ENCODE measurements at places on chromosomes 16 and 17.

DNA sequence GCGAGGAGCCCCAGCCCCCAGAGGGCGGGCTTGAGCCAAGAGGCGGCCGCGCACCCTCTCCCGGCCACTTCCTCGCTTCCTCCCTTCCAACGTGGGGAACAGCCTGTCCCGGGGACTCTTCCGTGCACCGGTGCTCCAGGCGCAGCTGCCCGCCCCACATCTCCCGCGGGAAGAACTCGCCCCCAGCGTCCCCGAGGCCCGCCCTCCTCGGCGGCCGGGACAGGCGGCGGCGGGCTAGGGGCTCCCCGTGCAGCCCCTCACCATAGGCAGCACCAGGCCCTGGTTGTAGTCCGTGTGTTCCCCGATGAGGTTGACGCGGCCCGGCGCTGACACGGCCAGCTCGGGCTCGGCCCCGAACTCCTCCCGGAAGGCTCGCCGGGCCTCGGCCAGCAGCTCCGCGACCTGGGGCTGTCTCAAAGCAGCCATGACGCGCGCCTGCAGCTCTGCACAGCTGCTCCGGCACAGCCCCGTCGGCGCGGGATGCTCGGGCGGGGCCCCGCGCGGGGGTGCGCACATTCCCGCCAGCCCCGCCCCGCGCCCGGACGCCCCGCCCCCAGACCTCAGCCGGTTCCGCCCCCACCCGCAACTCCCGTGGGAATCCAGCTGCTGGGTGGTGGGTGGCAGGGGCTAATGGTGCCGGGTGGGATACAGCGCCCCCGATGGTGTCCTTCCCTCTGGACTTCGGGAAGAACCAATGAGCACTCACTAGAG lies at the start of gene GALK1:
Gene GALK1 (minus strand): TSS at position 482 of the 711 bp plus-strand sequence. CDS start 56 bp downstream, at position 426.
- DNase-seq = peak; percentile 50

- DNase-seq = no peak
Measured at GRCh38 chr17:7034955-7035590, 742 bp upstream of the SLC16A13 start.

DNA sequence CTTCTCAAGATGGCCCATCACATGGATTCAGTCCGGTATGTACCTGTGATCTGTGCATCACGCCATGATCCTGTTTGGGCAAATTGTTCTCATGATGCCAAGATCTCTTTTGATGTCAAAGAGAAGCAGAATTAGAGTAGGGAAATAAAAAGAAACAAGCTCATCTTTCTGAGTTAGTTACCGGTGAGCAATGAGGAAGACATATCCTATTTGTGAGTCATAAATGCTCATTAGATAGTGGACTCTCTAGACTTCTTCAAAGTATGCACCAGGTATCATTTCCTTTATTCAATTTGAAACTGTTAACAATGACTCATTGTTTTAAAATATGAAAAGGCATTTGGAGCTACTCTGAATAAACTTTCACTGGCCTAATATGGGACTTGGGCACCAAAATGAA lies 8.0 kb upstream of the KRTAP4-12 start:
- DNase-seq = no peak

- no peak for DNase-seq
Measured at GRCh38 chr17:74274060-74274708, at the start of gene DNAI2. Gene DNAI2 (plus strand): TSS chr17:74274234. CDS start chr17:74281818, 7,584 bp downstream.

DNA sequence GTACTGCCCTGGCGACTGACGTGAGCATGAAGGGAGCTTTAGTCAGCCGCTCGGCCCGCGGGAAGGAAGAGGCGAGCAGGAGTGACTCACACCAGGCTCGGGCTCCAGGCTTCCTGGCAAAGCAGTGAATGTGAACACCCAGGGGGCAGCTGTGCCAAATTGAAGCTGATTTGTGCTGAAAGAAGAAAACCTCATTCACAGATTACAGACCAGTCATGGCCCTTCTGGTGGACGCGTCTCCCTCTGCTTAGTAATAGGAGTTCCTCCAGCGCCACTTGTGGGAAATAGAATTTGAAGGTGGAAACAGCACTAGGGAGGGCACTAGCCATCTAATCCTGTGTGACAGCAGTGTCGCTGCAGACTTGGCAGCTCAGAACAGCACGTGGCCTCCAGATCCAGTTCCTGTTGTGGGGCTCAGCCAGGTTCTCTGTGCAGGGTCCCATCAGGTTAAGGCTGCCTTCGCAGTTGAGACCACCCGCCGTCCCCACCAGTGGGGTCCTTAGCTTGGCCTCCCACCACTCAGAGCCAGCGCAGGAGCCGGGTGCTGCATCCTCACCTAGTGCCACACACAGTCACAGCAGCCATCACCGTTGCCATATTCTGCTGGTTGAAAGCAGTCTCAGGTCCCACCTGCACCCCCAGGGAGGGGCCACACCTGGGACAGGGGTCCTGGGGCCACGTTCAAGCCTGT lies 164.5 kb upstream of the CHMP6 start:
- DNase-seq = no peak

- DNase-seq = no peak
Measured at GRCh38 chr16:11582157-11582814, 4.4 kb downstream of the LITAF start.

GRCh38 chr16:30472328-30472942 lies at the start of gene ITGAL:
Gene ITGAL (plus strand): TSS chr16:30472742. CDS start chr16:30472838, 96 bp downstream.
- DNase-seq = peak; percentile 80

DNA sequence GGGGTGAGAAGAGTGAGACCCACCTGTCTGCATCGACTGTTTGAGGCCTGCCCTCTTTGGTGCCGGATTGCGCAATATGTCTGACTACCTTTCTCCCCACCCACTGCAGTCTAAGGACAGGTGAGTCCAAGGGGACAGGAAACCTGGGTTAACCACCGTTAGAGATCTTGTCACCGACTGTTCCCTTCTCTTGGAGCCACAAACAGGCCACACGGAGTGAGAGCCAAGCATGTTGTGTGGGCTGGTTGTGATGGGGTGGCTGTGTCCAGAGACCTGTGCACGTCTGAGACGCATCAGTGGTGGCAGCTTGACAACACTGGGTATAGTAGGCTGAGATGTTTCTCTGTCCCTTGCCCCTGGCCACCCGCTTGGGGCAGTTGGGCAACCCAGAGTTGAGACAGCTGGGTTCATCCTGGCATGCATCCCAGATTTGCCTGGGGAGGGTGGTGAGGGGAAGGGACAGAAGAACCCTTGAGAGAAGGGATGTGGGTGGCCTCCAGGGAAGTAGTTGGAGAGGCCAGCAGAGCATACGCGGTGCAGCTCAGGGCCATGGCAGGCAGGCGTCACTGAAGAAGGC lies 21.4 kb downstream of the MPRIP start:
- no peak for DNase-seq

- no peak for DNase-seq
Measured at GRCh38 chr16:65196420-65197075, 74.7 kb upstream of the CDH11 start.

Data from stimulated activated CD8-positive, alpha-beta memory T cell treated with anti-CD3 and anti-CD28 coated beads, Interleukin-15, amount 100 ng/mL, for 4 hours (primary cell).